ENCODE measurements at places on chromosomes 11 and 22.

DNA sequence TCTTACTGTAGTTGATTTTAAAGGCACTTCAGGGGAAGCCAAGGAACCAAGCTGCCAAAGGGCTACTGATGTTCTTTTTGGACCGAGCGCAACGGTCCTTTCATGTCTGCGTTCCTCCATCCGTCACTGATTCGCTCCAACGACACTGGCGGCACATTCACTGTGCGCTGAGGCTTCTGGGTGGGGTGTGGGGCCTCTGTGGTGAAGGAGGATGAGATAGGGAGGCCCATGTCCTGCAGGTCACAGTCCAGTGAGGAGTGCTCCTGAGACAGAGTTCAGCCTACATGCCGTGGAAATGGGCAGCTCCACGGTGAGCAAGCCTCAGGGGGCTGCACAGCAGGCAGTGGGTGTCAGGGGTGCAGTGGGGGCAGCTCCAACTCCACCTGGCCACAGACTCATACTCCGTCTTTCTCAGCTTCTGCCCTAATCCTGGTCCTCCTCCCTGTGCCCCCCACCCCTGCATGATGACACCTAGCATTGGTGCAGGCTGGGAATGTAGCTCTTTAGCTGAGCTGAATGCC, 87.8 kb upstream of the SHANK2 start:
- no peak for DNase-seq

DNA sequence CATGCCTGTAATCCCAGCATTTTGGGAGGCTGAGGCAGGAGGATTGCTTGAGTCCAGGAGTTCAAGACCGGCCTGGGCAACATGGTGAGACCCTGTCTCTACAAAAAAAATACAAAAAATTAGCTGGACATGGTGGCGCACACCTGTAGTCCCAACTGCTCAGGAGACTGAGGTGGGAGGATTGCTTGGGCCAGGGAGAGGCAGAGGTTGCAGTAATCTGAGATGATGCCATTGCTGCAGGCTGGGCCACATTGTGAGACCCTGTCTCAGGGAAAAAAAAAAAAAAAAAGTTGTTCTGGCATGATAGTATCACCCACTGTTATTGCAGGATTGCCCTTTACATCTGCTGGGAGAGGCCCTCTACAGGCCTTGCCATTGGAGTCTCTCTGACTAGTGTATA, 18.4 kb downstream of the ATXN10 start:
- no peak for DNase-seq

GRCh38 chr11:70324376-70325115, 54.1 kb downstream of the PPFIA1 start:
- DNase-seq: peak; percentile 78

DNA sequence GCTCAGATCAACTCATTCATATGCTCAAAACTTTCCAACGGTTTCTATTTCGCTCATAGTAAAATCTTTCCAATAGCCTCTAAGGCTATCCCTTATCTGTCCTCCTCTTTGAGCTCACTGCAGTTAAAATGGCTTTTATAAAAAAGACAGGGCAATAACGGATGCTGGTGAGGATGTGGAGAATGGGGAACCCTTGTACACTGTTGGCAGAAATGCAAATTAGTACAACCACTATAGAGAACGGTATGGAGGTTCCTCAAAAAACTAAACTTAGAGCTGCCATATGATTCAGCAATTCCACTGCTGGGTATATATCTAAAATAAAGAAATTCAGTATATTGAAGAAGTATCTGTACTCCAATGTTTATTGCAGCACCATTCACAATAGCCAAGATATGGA, 345.6 kb downstream of the DLG2 start:
- no peak for DNase-seq

DNA sequence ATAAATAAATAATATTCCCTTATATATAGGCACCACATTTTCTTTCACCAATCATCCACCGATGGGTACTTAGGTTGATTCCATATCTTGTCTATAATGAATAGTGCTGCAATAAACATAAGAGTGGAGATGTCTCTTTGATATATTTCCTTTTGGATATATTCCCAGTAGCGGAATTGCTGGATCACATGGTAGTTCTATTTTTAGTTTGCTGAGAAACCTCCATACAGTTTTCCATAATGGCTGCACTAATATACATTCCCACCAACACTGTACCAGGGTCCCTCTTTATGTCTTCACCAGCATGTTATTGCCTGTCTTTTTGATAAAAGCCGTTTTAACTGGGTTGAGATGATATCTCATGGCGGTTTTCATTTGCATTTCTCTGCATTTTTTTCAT, 23.6 kb downstream of the PAMR1 start:
- DNase-seq: no peak

GRCh38 chr11:93225662-93226061, 27.9 kb upstream of the SLC36A4 start:
- no peak for DNase-seq

GRCh38 chr11:117232911-117233409, 489 bp downstream of the RNF214 start:
- peak; percentile 60 for DNase-seq

GRCh38 chr11:92225568-92226330, 1.1 kb downstream of the FAT3 start:
- peak; percentile 21 for DNase-seq
